ENCODE measurements at places on chromosomes 7 and 10. TPM values are rescaled to one million over a fixed set of nuclear protein-coding genes. Genes with fewer than 3 reads are reported as not detected.

The NKX2-3 gene
- total RNA-seq, result not detected

The SNCG gene
- 169 TPM for total RNA-seq

The CHRM2 gene
- 5.3 TPM for total RNA-seq

The TCAF2 gene
- 1.5 TPM for total RNA-seq

The INSIG1 gene
- total RNA-seq, result 136 TPM

The MOSPD3 gene
- 8.9 TPM for total RNA-seq

GRCh38 chr10:63331586-63331985 is 134.2 kb downstream of the JMJD1C start:
- no peak for DNase-seq

DNA sequence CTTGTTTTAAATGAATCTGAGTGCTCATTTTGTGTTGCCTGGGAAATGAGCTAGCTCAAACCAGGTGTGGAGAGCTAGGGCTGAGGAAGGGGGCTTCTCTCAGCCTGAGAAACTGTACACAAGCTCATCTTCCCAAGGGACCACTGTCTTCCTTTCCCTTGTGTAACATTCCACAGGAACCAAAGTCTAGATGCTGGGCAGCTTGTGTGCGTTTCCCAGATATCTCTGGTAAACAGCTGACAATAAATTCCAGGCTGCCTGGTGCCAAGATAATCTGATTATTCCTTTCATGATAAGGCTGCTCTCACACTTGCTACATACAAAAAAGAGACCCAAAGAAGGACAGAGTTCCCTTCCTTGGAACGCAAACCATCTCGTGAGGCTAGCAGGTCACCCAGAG is 33.1 kb upstream of the MKLN1 start:
- no peak for DNase-seq

- no peak for DNase-seq
Measured at GRCh38 chr10:44463511-44464121, 78.7 kb upstream of the CXCL12 start.

DNA sequence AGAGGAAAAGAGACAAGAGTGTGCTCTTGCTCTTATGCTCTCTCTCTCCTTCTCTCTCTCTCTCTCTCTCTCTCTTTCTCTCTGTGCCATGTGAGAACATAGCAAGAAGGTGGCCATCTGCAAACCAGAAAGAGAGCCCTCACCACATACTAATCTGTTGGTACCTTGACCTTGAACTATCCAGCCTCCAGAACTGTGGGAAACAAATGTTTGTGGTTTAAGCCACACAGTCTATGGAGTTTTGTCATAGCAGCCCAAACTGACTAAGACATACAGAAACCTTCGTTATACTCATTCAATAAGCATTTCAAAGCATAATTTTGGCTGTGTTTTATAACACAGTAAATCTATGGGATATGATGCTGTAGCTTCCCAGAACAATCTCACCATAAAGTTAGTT is 56.4 kb upstream of the PLPP4 start:
- DNase-seq, result no peak

DNA sequence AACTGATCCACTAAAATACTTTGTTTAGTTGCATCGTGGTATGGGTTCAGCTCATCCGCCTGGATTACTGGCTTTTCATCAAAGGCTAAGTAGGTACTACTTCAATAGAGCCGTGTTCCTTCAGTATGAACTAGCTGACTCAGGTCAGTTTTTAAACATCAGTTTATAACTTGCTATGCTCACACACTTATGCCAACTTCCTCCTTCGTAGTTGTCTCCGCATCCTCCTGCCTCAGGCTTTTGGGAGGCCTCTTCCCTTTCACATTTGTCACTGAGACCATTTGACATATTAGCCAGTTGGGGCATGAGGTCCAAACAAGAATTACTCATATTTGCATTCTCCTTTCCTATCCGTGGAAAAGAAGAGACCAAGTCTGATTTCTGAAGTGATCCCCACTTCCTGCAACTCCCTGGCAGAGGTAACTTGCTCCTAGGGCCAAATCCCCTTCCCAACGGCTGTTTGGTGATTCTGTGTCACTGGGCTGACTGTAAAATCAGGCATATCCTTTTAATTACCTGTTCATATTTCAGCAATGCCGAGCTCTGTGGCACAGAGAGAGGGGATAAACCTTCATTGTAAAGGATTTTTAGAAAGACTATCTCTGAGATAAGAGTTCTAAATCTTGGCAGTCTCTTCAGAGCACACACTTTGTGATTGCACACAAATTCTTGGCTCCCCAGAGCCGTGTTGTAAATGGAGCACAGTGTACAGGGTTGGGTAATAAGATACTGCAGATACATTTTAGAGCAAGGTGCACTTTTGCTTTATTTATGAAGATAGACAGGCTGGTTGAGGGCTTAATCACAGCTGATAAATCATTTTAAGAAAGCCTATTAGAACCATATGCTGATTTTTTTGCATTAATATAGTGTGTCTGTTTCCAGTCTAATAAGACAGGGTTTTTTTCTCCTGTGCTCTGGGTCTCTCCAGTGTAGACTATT is 108.0 kb downstream of the CREB5 start:
- peak; percentile 22 for DNase-seq

DNA sequence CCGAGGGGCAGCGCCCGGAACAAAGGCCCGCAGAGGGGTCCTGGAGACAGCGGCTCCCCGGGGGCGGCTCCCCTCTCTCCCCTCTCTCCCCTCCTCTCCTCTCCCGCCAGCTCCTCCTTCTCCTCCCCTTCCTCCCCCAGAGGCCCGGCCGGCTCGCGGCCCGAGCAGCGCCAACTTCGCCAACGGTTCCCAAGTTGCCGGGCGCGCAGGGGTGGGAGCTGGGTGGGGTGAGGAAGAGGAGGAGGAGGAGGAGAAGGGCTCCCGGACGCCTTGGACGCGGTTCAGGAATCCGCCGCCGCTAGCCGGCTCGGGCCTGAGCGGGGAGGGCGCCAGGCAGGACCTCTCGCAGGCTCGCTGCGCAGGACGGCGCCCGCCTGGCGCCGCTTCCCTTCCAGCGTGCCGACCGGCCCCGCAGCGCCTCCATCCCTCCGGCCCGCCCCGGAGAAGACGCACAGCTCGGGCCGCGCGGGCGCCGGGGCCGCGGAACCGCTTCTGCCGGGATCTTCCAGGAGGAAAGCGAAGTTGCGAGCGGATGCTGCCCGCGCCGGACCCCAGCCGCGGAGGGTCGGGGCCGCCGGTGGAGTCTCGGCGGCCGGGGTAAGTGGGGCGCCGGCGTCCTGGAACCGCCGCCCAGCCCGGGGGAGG is at the start of gene CHST3:
Gene CHST3 (plus strand): TSS at position 298 of the 645 bp plus-strand sequence. CDS start 41,448 bp downstream, outside the sequence.
- peak; percentile 89 for DNase-seq

GRCh38 chr10:5047912-5048628 is 44.4 kb upstream of the AKR1C2 start:
- no peak for DNase-seq

GRCh38 chr10:49153971-49154370 is 20.1 kb upstream of the FAM170B start:
- no peak for DNase-seq

- DNase-seq, result no peak
Measured at GRCh38 chr7:43208242-43208641, 95.8 kb downstream of the HECW1 start.

DNA sequence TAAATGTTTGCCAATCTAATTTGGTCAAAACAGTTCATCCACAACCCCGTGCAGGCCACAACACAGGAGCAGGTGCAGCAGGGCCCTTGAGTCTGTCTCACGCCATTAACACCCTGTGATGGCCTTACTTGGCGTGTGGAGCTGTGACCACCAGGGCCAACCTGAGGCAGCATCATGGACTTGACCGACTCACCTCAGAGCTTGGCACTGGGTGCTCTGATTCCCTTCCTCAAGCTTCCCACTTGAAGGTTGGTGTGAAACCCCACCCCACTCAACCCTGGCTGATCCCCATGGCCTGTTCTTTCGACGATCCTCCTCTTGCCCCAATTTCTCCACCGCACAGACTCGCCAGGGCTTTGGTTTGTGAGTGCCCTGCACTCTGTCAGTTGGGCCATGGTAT is 623.1 kb downstream of the PTPRN2 start:
- no peak for DNase-seq

DNA sequence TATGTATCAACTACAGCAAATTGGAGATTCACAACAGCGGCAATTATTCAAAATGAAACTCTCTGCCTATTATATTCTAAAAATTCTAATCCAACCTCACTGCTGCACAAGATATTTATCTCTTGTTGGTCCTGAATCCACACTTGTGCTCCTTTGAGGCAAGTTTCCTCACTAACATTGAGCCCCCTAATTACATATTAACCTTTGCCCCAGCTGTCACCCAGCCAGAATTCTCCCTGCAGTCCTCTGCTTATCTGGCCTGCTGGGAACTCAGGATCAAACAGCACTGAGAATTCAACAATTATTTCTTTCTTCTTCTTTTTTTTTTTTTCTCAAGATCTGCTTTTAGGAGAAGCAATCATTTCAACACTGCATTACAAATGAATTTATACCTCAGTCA is 21.5 kb upstream of the PLAC9 start:
- DNase-seq, result no peak

DNA sequence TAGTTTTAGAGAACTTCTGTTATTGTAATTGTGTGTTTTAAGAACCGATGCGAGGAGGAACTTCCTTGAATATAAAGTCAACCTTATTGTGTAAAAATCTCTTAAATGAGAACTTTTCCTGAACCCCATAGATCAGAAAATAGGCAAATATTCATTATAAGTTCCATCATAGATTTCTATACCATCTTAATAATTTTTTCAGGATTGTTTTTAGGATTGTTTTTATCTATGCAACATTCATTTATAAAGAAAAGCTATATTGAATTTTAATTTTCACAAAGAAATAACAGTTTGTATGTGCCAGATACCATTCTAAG is 1.7 kb upstream of the SMNDC1 start:
- DNase-seq, result no peak

DNA sequence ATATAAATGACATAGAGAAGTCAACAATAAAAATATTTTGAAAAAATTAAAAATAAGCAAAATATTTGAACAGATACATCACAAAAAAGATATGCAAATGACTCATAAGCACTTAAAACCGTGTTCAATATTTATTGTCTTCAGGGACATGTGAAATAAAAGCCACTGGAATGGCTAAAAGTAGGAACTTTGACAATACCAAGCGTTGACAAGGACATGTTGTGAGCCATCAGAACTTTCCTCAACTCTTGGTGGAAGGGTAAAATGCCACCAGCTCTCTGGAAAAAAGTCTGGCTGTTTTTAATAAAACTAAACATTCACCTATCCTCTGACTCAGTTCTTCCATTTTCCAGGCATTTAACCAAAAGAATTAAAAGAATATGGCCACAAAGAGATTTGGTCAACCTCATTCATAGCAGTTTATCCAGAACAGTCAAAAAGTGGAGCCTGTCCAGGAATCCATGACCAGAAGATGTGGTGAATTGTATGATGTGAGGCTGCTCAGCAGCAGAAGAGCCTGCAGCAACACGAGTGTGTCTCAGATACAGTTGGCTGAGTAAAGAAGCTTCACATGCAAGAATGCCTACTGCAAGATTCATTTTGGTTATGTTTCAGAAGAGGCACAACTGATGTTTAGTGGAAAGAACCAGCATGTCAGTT is 7.1 kb upstream of the KLF6 start:
- no peak for DNase-seq

DNA sequence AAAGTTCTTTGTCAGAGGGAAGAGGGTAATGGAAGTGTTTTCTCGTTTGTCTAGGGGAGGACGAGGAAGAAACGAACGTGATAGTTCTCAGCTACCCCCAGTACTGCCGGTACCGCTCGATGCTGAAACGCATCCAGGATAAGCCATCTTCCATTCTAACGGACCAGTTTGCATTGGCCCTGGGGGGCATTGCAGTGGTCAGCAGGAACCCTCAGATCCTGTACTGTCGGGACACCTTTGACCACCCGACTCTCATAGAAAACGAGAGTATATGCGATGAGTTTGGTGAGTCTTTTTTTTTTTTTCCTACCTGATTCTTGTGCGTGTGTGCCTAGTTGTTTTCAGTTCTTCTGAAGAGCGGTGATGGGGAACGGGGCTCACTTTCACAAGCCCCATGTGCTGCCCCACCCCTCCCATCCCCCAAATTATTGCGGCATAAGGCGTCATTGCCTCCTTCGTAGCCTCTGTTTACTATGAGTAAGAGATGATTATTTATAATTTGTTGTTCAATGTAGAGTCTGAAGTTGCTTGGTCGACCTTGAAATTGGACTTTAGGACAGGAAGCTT is 98.6 kb downstream of the ARID5B start:
- no peak for DNase-seq

Measured in spinal cord (tissue), 10 donors.